CD4-positive, alpha-beta T cell treated with Interferon alpha-2 for 1 hour (primary cell): ENCODE measurements at places on chromosomes 7 and 10.
A peak's percentile ranks its signal among the peaks of the same experiment; 100 is the strongest.

DNA sequence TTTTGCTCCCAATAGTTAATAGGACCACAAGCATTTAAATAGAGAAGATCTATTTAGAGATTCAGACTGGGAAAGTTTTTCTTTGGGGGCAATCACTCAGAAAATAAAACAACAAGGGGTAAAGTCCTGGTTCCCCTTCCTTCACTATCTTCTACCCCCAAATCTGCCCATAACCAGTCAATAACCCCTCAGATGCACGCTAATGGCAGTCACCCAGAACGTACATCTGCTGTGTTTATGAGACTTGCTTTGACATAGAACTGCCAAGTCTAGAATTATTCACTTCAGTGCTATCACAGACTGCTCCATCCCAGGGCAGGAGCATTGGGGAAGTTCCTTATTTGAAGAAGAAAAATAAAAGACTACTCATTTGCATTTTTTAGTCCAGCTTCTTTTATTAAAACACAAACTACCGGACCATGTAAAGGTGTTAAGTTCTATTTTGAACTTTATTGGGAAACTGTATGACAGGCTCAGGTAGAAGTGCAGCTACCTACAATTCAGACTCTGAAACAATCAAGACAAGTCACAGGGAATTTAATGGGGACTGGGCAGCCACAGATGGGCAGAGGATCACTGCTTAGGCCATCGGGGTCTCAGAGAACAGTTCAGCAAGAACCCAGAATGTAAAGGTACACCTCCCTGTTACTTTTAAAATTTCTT lies 38.4 kb downstream of the ANK3 start:
- peak; percentile 11 for DNase-seq

GRCh38 chr10:70442332-70442988 lies 979 bp upstream of the NODAL start:
- no peak for DNase-seq

DNA sequence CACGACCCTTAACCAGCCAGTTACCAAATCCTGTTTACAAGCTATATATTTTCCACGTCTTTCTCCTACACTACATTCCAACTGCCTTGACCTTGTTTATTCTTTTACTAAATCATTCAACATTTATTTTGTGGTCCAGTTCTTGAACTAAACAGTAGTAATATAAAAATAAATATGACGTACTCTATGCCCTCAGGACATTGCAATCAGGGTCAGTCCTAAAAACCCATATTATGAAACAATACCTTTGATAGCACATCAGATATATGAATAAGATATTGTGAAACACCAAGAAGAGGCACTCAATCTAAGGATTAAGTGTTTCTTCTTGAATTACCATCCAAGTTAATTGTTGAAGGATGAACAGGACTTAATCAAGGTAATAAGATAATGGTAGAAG lies 52.5 kb upstream of the WNT16 start:
- no peak for DNase-seq

DNA sequence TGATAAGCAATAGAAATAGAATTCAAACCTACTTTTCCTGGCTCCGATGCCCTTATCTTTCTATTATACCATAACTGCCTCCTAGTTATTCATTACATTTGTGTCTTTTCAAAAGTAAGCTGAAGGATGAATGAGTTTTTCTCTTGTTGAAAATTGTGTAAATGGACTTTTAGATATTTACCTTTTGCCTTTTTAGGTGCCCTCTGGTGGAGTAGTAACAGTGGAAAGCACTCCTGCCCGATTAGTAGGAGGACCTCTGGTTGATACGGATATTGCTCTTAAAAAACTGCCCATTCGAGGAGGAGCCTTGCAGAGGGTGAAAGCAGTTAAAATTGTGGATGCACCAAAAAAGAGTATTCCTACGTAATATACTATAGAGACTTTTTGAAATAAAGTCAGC lies 11.2 kb downstream of the FAM237B start:
- DNase-seq = no peak

- no peak for DNase-seq
Observed at GRCh38 chr10:60576130-60577069, 186.7 kb upstream of the ANK3 start.

DNA sequence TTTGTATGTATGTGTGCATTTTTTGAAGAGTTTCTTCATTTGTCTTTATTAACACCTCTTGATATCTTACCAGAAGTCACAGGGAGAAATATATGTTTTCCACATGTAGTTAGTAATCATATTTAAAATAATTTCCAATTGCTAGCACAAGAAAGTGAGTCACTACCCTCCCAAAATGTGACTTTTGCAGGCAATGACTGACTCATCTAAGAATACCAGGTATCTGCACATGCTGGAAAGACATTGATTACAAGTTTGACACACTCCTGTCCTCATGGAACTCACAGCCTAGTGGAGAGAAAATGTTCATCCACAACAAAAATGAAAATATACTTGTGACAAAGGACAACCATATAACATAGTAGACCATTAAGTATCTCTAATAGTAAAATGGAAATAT lies 82.9 kb downstream of the SEMA3D start:
- DNase-seq = no peak

- no peak for DNase-seq
Observed at GRCh38 chr7:137354396-137354795, 10.9 kb upstream of the PTN start.

- DNase-seq = no peak
Observed at GRCh38 chr7:151503902-151504714, 15.6 kb downstream of the RHEB start.

DNA sequence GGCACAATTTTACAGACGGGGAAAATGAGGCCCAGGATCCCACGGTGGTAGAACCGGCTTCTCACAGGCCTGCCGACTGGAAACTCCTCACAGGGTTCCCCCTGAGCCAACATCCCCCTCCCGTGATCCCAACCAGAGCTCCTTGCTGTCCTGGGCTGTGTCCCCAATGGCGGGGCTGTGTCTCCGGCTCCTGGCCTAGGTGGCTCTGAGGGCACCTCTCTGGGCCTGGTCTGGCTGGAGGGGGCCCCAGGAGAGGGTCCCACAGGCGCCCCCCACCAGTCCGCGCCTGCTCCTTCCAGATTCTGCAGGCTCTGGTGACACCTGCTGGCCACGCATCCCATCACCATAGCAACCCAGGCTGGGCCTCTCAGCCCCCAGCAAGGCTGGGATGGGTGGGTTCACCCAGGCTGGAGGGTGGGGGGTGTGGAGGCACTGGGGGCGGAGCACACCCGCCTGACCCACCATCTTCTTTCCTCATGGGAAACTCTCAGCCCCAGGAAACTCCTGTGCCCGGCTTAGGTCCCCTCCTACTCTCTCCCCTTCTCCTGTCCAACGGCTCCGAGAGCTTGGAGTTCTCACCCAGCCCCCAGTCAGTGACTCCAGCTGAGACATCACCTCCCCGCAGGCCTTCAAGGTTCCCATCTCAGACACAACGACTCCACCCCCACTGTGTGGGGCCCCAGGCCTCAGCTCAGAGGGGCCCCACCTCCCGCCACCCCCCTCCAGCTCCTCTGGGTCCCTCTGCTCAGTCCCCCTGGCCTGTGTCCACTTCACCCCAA lies 27.1 kb upstream of the TNRC18 start:
- DNase-seq = peak; percentile 38

- no peak for DNase-seq
Observed at GRCh38 chr7:158353606-158354570, 233.7 kb downstream of the PTPRN2 start.

- DNase-seq = no peak
Observed at GRCh38 chr7:31776616-31777015, 89.6 kb downstream of the PPP1R17 start.

- DNase-seq = no peak
Observed at GRCh38 chr10:74500026-74500704, 326.2 kb upstream of the KAT6B start.

GRCh38 chr10:93254180-93254853 lies 180.6 kb downstream of the CYP26A1 start:
- no peak for DNase-seq

- DNase-seq = no peak
Observed at GRCh38 chr7:89813081-89813480, 341.2 kb upstream of the STEAP1 start.

DNA sequence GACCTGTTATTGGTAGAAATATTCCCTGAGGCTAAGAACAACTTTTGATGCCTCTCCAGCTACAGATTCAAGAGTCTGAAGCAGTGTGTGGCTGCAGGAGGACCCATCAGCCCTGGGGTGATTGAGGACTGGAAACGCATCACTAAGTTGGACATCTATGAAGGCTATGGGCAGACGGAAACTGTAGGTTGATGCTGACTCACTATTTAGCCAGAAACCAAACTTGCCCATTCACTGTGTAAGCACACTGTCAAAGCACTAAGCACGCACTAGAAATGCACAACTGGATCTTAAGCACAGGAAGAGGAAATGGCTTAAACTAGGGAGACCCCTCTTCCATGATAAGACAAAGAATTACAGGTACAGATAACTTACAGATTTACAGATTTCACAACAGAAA lies 20.8 kb downstream of the ACSM6 start:
- DNase-seq = no peak

- no peak for DNase-seq
Observed at GRCh38 chr7:66307591-66308215, 102.6 kb downstream of the TPST1 start.

DNA sequence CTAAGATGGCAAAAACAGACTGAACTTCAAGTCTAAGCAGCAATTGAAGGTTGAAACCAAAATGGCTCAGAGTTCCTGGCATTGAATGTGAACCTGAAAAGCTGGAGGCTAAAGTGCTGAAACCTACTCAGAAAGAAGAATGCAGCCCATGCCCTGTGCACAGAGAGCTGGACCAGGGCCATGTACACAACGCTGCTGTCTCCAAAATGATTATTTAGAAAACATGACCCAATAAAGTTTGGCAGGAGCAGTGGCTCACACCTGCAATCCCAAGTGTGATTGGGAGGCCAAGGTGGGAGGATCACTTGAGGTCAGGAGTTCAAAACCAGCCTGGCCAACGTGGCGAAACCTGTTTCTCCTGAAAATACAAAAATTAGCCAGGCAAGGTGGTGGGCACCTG lies 158.9 kb downstream of the AKR1D1 start:
- no peak for DNase-seq

GRCh38 chr10:122293961-122294380 lies 22.9 kb downstream of the BTBD16 start:
- no peak for DNase-seq

- no peak for DNase-seq
Observed at GRCh38 chr10:106111246-106111645, 1053.3 kb downstream of the SORCS1 start.

DNA sequence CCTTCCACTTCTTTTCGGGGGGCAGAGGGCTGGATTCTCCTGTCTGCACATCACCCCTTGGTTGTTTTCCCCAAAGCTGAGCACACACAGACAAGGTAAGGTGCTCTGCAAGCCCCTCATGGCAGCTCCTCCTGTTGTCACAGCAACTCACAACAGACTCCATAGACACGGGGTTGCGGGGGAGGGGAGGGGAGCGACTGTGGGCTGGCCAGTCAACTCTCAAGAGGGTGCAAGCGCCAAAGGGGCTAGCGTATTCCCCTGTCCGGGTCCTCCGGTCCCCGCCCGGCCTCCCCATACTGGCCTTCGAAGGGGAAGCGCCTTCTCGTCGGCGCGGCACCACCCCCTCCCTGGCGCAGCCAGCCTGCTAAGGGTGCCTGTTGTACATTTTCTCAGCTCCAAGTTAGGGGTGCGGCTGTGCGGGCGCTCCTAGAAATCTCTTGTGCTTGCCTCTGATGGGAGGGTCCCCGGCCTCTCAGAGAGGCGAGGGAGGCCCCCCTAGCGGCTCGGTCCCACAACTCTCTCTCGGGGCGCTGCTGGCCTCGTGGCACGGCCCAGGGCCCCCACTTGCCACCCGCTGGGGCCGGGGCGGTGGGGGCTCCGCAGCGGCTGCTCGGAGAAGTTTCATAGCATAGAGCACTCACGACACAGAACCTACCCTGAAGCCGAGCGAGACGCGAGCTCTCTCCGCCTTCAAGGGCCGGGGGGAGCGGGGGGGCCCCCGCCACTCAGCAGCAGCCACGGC lies 498 bp downstream of the RHOBTB1 start:
- DNase-seq = peak; percentile 13

DNA sequence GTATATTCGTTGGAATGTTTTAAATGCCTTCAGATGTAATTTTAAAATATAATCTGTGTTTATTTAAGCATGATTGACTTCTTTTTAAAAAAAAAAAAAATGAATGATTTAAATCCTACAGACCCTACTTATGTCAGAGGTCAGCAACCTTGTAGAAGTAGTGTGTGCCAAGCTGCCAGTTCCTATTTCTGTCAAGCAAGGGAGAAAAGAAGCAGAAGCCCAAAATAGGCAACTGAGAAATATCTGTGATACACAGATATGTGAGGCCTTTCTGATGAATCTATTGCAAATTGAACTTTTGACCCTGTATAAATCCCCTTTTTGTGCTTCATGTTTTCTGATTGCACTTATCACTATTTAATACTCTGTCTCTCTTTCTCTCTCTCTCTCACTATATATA lies 199.5 kb downstream of the LRRN3 start:
- DNase-seq = no peak
